ENCODE measurements at places on chromosomes 5 and 9.

DNA sequence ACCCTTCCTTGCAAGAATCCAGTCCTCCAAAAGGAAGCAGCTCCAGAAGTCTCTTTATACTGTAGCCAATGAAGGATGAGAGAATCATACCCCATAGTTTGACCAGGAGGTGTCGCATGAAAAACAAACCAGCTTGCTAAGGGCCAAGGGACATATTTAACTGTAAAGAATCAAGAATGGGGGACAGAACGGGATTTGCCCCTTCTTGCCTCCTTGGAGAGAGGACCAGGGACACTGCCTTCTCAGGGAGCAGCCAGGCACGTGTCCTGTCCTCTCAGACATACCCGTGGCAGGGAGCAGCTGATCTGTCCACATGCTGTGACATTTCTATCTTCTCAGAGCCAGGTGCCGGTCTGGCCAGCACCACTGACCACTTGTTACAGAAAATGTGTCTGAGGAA, 11.7 kb downstream of the PRUNE2 start:
- peak; percentile 9 for DNase-seq

DNA sequence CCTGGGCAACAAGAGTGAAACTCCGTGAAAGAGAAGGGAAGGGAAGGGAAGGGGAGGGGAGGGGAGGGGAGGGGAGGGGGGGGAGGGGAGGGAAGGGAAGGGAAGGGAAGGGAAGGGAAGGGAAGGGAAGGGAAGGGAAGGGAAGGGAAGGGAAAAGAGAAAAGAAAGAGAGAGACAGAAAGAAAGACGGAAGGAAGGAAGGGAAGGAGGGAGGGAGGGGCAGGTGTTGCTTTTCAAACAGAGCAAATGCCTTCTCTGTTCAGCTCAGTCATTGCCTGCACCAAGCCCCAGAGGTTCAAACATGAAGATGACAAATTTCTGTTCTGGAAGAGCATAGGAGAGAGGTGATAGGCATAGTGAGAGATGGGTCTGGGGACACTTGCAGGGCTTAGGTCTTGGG, 330.0 kb downstream of the DRD1 start:
- DNase-seq = no peak

DNA sequence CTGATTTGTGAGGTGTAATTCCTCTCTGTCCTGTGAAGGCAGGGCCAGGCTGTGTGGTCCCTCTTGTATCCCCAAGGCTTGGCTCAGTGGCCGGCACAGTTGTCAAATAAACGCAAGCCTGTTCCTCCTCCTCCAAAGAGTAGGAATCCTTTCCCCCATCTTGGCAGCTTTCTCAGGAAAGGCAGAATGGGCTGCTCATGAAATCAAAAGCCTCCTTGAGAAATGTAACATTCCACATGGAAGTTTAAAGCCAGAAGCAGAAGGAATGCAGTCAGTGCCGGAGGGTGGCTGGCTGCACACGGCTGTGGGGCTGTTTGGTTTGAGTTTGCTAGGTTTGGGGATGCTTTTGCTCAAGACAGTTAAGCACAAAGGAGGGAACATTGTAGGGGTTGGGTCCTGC, 34.5 kb upstream of the MED10 start:
- no peak for DNase-seq

GRCh38 chr5:178563621-178564020, 26.6 kb downstream of the COL23A1 start:
- no peak for DNase-seq

GRCh38 chr5:120568711-120569110, 104.6 kb downstream of the PRR16 start:
- DNase-seq = no peak

DNA sequence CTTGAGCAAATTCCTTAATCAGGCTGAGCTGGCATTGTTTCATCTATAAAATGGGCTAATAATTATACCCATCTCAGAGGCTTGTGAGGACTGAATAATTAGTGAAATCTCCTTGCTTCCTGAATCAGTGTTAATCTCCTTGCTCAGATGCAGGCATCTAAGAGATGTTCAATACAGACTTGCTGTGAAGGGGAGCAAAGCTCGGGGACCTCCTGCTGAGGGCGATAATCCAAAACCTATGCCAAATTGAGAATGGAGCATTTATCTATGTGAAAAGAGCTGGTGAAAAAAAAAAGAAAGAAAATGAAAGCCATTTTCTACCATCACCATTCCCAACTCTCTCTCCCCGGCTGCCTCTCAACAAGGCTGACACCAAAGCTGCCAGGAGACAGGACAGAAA, 37.3 kb downstream of the ADRA1B start:
- DNase-seq = no peak

- DNase-seq = no peak
Measured at GRCh38 chr5:74408150-74409043, 232.1 kb downstream of the ENC1 start.

- no peak for DNase-seq
Measured at GRCh38 chr5:120254385-120254784, 209.7 kb upstream of the PRR16 start.

DNA sequence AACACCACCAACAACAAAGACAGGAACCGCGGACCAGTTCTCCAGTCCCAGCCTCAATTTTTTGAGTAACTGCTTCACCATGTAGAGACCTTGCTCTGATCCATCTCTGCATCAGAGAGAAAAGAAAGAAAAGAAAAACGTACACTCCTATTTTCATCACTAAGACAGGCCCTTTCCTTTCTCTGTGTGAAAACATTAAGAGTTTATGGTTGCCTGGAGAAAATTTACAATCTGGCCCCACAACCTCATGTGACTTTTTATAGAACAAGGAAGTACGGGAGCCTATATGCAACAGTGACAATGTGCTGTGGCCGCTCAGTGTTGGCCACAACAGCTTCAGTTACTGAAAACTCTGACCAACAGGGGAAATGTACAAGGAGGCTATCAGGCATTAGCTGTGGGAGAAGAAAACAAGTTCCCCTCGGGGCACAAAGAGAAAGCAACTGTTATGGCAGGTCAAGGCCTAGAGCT, 272.9 kb upstream of the PTGER4 start:
- no peak for DNase-seq

DNA sequence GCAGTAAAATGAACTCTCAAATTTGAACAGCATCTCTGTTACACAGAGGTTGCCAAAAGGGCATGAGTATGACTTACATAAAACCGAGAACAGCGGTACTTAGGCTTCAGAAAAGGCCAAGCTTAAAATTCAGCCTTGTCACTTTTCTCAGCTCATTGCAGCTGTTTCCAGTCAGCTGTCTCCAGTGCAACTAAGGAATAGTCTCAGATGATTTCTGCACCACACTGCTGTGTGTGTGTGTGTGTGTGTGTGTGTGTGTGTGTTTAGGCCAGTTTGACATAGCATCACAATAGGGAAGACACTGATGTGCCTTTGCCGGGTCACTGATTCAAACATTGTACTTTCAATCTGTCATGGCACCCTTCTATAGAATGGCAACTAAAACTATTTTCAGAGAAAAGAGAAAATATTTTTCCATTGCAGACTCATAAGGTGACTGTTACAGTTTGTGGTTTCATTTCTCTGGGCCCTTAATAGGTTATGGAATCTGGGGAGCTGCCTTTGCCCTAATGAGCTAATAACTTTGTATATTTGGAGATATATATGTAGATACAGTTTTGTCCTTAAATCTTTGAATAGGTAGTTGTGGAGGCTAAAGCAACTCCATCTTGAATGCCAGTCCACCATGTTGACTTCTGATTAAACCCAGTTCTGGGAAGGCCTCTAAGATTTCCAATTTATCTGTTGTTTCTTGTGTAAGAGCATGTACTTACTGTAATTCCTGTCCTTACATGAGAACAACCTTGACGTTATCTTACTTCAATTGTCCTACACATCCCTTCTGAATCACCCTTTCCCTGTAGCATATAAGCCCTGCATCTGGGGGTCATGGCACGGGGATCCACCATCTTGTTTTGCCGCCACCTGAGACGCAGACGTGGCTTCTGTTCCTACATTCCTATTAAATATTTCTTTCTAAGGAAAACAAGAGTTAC, 4.5 kb downstream of the LSM11 start:
- no peak for DNase-seq

DNA sequence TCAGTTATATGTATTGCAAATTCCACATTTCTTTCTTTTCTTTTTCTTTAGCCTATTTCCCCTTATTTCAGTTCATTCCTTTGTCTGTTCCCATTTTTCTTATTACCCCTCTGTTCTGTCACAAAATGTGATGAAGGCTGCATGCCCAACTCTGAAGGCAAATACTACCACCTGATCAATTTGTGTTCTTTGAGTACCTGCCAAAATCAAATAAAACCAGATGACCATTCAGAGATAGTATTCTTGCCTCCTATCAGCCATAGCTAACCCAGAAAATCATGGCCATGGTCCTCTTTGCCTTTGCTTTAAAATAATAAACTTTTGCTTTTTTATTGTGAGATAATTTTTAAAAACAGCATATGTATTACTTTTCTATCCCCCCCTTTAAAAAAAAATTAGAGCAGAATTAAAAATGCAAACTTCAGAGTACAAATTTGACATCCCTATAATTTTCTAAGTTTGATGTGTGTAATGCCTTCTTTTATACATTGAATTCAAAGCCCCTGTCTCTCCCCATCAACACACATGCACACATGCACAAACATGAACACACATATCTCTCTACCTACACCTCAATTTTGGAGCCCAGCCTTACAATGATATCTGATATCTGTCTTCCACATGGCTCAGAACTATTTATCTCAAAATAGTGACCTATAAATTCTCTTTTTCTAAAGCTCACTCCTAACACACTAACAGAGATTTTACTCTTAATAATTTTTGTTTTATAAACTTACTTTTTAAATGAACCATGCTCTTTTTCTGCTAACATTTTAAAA, 3.5 kb downstream of the RFESD start:
- no peak for DNase-seq

DNA sequence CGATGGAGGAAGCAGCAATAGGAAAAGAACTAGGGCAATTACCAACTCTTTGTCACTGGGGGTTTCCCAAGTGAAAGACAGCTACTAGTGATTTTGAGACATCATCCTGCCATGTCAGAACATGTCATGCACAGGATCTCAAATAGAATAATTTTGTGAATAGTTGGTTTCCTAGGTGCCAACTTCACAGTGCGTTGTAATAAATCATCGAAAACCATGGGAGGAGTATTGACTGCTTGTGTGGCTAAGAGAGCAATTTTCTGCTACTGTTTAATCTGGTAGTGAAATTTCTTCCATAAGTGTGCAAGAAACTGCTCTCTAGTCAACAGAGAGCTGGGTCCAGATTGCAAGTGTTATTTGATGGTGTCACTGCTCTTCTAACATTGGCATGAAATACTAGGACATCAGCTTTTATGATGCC, 168.6 kb downstream of the NNT start:
- no peak for DNase-seq

GRCh38 chr9:19028835-19029451, 4.1 kb downstream of the SAXO1 start:
- DNase-seq = peak; percentile 67

GRCh38 chr9:79962150-79962549, 390.4 kb downstream of the TLE4 start:
- no peak for DNase-seq

- no peak for DNase-seq
Measured at GRCh38 chr9:92706218-92706940, 36.4 kb upstream of the IPPK start.

DNA sequence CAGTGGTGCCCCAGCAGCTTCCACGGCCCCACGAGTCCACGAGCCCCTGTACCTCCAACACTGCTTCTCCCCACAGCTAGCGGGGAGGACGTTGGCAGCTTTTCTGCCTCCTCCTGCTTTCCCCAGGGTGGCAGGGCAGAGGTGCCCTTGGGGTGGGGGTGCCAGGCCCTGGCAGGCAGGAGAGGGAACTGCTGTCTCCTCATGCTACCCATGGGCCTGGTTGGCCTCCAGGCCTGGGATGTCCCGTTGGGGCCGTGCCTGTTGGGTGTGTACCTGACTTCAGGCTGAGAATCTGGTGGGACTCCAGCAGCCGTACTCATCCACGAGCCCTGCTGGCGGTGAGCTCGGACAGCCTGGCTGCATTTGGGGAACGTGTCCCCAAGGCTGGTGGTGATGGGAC, 27.3 kb downstream of the RXRA start:
- DNase-seq = no peak

GRCh38 chr5:148970228-148970627, 92.6 kb downstream of the SH3TC2 start:
- DNase-seq = peak; percentile 87

DNA sequence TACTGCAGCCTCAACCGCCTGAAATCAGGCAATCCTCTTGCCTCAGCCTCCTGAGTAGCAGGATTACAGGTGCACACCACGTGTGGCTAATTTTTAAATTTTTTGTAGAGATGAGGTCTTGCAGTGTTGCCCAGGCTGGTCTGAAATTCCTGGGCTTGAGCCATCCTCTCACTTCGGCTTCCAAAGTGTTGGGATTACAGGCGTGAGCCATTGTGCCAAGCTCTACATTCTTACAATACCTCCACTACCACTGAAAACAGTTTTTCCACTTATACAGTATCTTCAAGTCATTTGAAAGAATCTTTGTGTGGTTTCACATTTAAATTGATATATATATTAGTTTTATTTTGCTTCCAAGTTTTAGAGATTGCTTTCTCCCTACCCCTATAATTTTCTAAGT, 42.6 kb downstream of the LARP1 start:
- no peak for DNase-seq

- no peak for DNase-seq
Measured at GRCh38 chr5:107242411-107243219, 428.1 kb downstream of the EFNA5 start.

DNA sequence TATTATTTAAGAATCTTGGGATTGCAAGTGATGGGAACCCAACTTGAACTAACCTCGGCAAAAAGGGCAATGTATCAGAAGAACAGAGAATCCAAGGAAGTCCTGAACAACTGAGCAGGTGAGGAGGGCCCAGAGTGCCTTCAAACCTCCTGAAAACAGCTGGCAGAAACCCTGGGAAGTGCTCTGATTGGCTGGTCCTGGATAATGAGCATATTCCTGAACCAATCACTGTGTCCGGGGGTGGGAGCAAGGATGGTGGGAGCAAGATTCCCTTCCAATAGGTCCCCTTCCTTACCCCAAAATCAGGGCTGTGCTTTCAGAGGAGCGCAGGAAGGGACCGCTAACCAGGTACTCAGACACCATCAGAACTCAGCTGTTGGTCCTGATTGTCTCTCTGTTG, 31.9 kb upstream of the TBC1D2 start:
- DNase-seq = no peak

DNA sequence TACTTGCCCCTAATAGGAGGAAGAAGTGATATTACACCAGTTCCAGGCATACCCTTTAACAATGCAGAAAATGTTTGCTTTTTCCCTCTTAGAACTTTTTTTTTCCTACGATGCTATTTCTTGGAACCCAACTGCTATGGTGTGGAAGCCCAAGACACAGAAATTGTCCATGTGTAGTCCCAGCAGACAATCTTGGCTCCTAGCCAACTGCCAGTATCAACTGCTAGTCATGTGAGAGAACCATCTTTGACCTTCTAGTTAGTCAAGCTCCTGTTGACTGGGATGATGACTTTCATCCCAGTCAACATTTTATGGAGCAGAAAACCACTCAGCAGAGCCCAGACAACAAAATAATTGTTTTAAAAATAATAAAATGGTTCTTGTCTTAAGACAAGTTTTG, 532.4 kb downstream of the TLR4 start:
- no peak for DNase-seq
